HTR-8/SVneo (cell line): ENCODE measurements at places on chromosomes 13 and 19.

GRCh38 chr13:98918771-98919170 lies 59.1 kb downstream of the DOCK9 start:
- no peak for DNase-seq

DNA sequence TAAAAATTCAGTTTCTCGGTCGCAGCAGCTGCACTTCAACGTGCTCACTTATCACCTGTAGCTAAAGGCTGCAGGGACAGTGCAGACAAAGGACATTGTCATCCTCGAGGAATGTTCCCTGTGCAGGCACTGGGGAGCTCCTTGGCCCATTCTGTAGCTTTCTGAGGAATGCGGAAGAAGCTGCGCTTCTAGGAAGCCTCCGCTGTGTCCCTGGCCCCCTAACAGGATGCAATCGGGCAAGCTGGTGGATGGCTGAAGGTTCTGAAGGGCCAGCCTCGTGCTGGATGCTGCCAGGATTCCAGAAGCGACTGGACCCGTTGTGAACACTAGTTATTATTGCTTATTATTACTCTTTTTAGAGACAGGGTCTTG lies 8.1 kb downstream of the ANO8 start:
- DNase-seq = no peak

GRCh38 chr13:66958611-66959010 lies 271.5 kb downstream of the PCDH9 start:
- DNase-seq = no peak

GRCh38 chr19:38388349-38389100 lies at the start of gene SPRED3:
SPRED3 (plus strand) TSS chr19:38388697; CDS start chr19:38390303, 1,606 bp downstream.
- DNase-seq = peak; percentile 63

- no peak for DNase-seq
These were observed at the start of gene SOX21 for GRCh38 chr13:94712287-94712811. SOX21 (minus strand) TSS chr13:94712545; CDS start chr13:94712049, 496 bp downstream.

- DNase-seq = no peak
These were observed 2.2 kb downstream of the CD37 start for GRCh38 chr19:49337267-49338022.

DNA sequence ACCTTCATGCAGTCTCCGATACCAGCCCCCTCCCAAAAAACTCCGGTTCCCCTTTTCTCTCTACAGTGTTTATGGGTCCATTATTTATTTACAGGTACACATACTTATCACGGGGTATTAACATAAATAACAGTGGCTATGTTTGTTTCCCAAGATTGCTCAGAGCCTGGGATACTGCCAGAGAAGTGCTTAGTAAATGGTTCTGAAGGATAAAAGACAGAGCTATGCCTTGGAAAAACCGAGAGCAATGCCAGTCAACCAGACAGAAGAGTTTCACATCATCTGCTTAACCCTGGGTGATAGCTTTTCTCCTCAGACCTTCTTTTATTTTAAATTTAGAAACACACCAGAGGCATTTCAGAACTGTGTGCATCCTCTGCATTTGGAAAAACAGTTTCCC lies 61.3 kb downstream of the NUFIP1 start:
- DNase-seq = no peak

DNA sequence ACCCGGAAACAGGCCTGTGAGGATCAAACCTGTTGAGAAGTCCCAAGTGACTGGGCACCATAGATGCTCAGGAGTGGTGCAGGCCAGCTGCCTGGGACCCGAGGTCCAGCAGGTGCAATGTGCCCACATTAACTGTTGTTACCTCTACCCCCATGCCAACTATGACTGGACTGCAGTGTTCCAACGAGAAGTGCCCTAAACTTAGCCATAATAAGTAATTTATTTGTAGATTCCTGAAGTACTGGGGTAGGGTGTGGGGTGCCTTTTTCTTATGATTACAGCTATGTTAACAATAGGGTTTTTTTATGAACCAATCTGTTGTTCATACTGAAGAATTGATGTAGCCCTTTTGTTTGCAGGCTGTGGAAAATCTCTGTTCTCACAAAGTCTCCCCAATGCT lies 9.2 kb downstream of the CUL4A start:
- no peak for DNase-seq

DNA sequence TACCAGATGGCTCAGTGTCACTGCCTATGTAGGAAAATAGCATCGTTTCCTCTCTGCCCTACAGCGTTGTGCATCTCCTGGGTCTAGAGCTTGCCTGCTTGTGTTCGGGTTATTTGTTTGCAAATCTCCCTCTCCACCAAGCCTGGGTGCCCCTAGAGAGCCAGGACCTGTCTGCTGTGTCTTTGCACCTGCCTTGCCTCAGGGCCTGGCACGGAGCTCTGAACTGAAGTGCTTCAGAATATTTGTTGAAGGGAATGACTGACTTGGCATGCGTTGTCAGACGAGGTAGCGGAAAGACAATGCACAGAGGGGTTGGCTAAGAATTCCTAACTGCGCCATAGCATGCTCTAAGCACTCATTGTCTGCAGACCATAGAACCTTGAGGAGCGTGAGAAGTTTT lies 263.4 kb downstream of the FGF9 start:
- no peak for DNase-seq

GRCh38 chr13:109412283-109412901 lies 374.0 kb downstream of the IRS2 start:
- peak; percentile 18 for DNase-seq

DNA sequence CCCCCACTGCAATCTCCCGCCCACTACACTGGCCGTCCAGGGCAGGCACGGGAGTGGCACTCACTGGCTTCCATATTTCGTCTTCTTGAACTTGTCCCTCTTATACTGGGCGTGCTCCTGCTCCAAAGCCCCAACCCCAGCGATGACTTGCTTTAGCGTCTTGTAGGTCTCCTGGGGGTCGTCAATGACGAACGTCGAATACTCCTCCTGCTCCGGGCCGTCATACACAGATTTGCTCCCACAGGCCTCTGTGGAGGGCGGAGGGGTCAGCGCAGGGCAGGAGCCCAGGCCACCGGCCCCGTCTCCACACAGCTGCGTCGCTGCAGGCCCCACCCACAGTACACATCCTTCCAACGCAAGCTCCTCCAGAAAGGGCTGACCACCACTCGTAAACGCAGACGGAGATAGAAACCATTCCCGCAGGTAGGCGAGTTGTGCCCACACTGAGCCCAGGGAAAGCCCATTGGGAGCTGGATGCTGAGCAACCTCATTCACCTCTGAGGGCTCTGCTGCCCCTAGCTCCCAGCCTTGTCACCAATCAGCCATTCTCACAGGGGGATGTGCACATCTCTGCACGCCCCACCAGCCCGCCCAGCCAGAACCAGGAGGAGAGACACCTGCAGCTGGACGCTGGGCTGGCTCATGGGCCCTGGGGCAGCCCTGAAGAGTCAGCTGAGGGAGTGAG lies 7.9 kb upstream of the C13orf46 start:
- no peak for DNase-seq

DNA sequence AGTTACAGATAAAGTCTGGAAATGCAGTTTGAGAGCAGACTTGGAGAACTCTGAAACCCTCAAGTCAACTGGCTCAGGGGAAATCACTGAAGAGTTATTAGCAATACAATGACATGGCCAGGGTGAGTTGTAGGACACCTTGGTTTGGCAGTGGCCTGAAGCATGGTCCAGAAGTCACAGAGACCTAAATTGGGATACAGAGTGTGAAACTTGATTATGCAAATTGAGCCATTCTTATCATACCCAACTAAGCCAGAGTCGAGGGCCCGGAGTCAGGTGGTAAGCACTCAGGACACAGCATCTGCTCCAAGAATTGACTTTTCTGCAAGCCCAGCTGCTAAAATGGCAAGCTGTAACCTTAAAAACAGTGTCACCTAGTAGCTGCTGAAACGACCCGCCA lies 224.5 kb downstream of the DCLK1 start:
- no peak for DNase-seq

GRCh38 chr13:30647824-30648521 lies 30.3 kb downstream of the USPL1 start:
- no peak for DNase-seq

DNA sequence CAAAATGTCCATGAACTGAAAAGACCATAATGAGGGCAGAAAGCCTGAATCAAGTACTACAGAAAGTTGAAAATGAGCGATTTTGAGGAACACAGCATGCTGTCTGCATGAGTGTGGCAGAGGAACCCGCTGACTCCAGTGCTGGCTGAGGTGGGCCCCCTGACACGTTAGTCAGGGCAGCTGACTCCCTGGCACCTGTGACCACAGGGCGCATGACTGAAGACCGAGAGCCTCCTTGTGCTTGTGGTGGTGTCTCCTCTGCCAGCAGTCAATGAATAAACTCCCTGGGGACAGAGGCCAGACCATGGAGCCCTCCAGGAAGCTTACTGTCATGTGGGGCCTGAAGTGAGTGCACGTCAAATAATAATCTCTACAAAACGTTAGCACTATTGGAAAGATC lies 38.4 kb upstream of the VSTM2B start:
- DNase-seq = no peak

- DNase-seq = no peak
These were observed 6.7 kb downstream of the GRIN2D start for GRCh38 chr19:48400018-48400742.

- DNase-seq = no peak
These were observed 79.0 kb upstream of the ZNF536 start for GRCh38 chr19:30293051-30293785.

- DNase-seq = no peak
These were observed 12.6 kb upstream of the RAB20 start for GRCh38 chr13:110574161-110574560.

GRCh38 chr19:33304760-33305647 lies 2.7 kb upstream of the CEBPA start:
- no peak for DNase-seq

DNA sequence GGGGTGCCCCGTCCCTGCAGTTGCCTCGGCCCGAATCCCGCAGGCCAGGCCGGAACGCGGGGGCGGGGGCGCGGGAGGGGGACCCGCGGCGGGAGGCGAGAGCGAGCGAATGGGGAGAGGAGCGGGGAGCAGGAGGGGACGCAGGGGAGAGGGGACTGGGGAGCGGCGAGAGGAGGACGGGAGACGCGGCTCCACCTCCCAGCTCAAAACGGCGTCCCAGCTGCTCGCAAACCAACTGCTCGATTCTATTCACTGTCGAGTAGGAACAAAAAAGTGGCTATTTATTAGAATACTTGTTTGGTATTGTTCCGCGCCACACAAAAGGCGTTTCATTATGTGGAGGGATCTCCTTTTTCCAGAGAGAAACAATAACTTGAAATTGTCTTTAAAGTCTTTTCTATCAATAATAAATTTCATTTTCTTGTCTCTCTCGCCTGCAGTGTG lies 10.6 kb upstream of the SOX1 start:
- DNase-seq = no peak

DNA sequence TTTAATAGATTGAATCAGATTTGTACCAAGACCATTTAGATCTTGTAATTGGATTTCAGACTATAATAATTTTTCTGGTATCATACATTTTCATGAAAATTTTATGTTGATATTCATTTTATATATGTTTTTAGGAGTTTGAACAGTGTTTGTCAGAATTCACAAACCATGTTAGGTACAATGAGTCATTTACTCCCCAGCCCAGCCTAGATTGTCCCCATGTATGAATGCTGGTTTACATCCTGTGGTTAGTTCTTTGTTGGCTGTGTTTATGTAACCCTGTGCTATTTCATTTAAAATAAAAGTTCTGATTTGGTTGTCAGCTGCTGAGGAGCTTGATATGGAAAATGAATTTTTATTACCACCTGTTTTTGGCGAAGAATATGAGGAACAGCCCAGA lies 96.7 kb downstream of the GJA3 start:
- no peak for DNase-seq

DNA sequence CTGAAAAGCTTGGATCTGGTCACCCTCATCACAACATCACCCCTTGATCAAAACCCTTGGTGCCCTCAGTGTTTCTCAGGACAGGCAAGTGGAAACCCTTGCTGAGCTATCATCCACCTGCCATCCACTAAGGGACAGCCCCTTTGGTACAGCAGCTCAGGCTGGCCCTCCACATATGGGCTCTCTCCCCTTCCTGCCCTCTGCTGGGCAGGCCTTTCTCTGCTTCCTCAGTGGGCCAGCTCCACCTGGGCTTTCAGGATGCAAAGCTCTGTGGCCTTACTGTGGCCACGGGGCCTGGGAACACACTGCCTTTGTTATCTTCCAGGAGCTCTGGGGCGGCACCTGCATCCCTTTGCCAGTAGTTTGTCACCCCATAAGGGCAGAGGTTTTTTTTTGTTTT lies 4.9 kb downstream of the SUGP1 start:
- no peak for DNase-seq

- DNase-seq = no peak
These were observed 65.4 kb downstream of the ESD start for GRCh38 chr13:46731535-46731934.

DNA sequence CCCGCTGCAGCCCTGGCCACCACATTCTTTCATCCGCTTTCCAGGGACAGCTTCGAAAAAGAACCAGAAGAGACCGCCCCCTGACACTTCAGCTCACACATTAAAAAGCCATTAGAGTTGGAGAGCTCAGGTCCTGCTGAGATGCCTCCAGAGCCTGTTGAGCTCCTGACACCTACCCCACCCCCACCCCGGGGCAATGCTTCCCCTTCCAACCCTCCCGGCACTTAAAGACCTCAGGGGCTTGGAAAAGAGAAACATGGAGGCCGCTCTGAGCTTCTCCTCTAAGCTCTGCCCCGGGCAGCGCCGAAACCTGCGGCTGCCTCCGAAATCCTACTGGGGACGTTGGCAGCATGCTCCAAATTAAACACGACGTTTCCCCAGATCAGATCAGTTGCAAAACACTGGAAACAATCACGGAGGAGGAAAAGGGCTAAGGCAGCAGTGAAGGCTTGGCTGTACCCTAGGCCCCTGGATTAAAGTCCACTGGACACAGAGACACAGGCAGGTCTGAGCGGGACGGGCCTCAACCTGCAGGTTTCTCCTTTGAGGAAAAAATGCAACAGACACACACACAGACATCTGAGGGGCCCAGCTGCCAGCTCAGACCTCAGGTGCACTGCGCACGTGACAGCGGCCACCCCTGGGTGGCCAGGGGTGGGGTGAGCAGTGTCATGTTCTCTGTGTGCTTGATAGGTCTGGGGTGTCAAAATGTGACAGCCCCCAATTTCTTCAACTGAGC lies 9.6 kb downstream of the SH3GL1 start:
- no peak for DNase-seq

DNA sequence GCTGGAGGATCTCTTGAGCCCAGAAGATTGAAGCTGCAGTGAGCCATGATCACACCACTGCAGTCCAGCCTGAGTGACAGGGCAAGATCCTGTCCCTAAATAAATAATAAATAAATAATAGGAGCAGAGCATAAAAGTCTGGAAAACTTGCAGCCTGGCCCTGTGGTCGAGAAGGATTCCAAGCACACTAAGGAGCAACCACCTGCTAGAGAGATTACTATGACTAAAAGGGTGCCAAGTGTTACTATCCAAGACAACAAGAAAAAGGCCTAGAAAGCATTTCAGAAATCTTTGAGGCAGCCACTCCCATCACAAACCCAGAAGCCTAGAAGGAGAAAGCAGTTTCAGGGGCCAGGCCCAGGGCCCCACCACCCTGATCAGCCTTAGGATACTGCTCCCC lies 46.1 kb downstream of the LHFPL6 start:
- no peak for DNase-seq
